ENCODE measurements at places on chromosomes 11 and 22. TPM values are rescaled to one million over a fixed set of nuclear protein-coding genes. Genes with fewer than 3 reads are reported as not detected.

The CCDC116 gene
- total RNA-seq = 0.22 TPM

The OR10D3 gene
- under 0.01 TPM for total RNA-seq

The NCAPD3 gene
- total RNA-seq = 41.9 TPM

The DRICH1 gene
- not detected for total RNA-seq

The KCTD14 gene
- 1.7 TPM for total RNA-seq

The CDCA5 gene
- total RNA-seq = 32.4 TPM

Measured in placental pericyte (primary cell).